ENCODE measurements at places on chromosomes 7 and 10. TPM values are rescaled to one million over a fixed set of nuclear protein-coding genes. Genes with fewer than 3 reads are reported as not detected.

Gene VDAC2
- 144 TPM for total RNA-seq

Gene IQCE
- total RNA-seq = 13.5 TPM

Gene GIMAP8
- 10.6 TPM for total RNA-seq

Gene WNT8B
- total RNA-seq = 0.29 TPM

Gene OR2A12
- total RNA-seq = not detected

Gene C10orf95
- total RNA-seq = 0.35 TPM

Gene NRG3
- 6.1 TPM for total RNA-seq

Gene ANXA7
- total RNA-seq = 78.0 TPM

Gene SLC26A4
- total RNA-seq = 3.2 TPM

Gene SLC37A3
- total RNA-seq = 64.3 TPM

Gene CTAGE4
- total RNA-seq = 5.3 TPM

Gene PLPP4
- total RNA-seq = 5.2 TPM

Gene GPER1
- total RNA-seq = 6.0 TPM

Gene KMT2C
- total RNA-seq = 74.2 TPM

Gene MASTL
- 10.3 TPM for total RNA-seq

Gene CCDC3
- total RNA-seq = 9.2 TPM

Gene CHCHD2
- 379 TPM for total RNA-seq
